Activated CD4-positive, alpha-beta T cell treated with anti-CD3 and anti-CD28 coated beads for 48 hours (primary cell): ENCODE measurements at places on chromosomes 7 and 10.

- no peak for DNase-seq
Observed at GRCh38 chr10:98433881-98434732, 12.6 kb downstream of the HPS1 start.

GRCh38 chr7:27967639-27968038 is 213.0 kb downstream of the JAZF1 start:
- DNase-seq = no peak

DNA sequence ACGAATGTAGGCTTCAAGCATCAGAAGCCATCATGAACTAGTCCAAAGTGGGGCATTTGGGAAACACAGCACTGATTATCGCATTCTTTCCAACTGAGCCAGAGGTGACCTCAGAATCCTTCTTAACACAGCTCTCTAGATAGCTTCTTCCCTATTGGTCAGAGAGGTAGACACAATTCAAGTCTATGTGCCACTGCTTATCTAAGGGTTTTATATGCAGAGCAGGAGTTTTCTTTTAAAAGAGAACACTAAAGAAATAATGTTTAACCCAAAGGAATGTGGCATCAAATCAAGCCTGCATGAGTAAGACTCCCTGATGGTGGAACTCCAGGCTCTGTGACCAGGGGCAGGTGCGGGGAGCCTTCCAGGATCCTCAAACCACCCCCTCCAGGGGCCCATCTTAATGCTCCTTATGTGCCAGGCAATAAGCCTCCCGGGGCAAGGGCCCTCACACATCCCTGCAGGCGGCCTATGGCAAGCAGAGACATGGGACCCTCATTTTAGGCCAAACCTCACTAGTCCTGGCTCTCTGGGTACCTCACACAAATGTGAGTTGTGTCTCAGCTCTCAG is 13.8 kb downstream of the HSPA12A start:
- no peak for DNase-seq

GRCh38 chr10:87691506-87692070 is 31.9 kb downstream of the PAPSS2 start:
- no peak for DNase-seq

GRCh38 chr10:33306126-33306525 is 28.3 kb downstream of the NRP1 start:
- no peak for DNase-seq

DNA sequence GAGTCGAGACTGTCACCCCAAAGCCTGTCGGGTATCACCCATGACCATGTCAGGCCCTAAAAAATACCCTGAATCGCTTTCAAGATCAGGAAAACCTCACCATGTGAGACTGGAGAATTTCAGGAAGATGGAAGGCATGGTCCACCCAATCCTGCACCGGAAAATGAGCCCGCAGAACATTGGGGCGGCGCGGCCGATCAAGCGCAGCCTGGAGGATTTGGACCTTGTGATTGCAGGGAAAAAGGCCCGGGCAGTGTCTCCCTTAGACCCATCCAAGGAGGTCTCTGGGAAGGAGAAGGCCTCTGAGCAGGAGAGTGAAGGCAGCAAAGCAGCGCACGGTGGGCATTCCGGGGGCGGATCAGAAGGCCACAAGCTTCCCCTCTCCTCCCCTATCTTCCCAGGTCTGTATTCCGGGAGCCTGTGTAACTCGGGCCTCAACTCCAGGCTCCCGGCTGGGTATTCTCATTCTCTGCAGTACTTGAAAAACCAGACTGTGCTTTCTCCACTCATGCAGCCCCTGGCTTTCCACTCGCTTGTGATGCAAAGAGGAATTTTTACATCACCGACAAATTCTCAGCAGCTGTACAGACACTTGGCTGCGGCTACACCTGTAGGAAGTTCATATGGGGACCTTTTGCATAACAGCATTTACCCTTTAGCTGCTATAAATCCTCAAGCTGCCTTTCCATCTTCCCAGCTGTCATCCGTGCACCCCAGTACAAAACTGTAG is 176.2 kb downstream of the RTKN2 start:
- DNase-seq = no peak

- no peak for DNase-seq
Observed at GRCh38 chr7:142303650-142304049, 45.8 kb upstream of the PRSS58 start.

- no peak for DNase-seq
Observed at GRCh38 chr10:97571622-97572021, 957 bp upstream of the ANKRD2 start.

- DNase-seq = no peak
Observed at GRCh38 chr10:77071001-77071511, 566.6 kb downstream of the KCNMA1 start.

DNA sequence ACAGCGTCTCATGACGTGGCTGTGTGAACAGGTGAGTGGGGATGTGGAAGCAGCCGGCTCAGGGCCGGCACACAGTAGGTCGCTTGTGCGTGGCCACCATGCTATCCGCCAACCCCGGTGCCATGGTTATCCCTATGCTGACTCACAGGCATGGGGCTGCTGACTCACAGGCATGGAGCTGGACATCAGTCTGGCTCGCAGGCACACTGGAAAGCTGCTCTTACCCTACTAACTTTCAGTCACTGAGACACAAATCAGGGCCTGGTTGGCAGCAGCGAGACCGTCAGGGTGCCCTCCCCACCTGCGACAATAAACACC is 341.9 kb downstream of the PTPRN2 start:
- DNase-seq = no peak

- no peak for DNase-seq
Observed at GRCh38 chr7:749140-749551, 22.1 kb upstream of the PRKAR1B start.

DNA sequence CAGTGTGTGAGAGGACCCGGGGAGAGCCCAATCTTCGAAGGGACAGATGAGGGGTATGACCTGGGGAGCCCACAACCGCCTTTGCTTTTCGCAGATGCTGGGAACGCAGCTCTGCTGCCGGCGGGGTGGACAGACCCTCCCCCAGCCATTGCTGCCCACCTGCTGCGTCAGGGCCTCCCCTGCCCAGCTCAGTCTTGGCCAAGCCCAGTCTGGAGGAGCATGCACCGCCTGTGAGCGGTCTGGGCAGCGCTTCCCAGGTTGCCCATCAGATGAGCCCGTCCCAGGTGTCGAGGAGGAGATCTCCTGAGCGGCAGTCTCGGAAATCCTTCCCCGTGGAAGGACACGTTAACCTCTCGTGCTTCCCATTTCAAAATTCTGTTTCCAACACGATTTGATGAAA is 17.3 kb upstream of the AP5Z1 start:
- DNase-seq = no peak

DNA sequence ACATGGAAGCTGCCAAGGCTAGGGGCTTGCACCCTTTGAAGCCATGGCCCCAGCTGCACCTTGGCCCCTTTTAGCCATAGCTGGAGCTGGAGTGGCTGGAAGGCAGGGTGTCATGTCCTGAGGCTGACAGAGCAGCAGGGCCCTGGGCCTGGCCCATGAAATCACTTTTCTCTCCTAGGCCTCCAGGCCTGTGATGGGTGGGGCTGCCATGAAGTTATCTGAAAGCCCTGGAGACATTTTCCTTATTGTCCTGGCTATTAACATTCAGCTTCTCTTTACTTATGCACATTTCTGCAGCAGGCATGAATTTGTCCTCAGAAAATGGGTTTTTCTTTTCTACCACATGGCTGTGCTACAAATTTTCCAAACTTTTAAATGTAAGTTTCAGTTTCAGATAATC is 106.9 kb upstream of the ELMO1 start:
- no peak for DNase-seq

DNA sequence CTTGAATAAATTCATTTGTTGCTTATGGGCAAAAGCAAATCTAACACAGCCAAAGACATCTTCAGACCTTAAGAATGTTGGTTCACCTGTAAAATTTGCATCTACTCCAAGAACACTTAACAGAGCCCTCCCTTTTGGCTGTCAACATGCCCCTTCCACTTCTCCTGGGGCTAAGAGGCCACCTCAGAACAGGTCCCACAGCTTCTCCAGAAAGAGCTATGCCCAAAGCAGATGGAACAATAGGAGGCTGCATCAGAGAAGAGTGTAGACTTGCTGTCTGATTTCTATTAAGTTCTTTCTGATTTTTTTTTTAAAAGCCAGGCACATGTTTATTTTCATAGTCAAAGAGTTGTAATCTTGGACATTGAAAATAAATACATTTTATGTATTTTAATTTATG is 26.1 kb upstream of the TRIL start:
- DNase-seq = no peak

GRCh38 chr10:78255796-78256638 is 222.4 kb downstream of the RPS24 start:
- DNase-seq = no peak

- DNase-seq = no peak
Observed at GRCh38 chr10:33506838-33507661, 172.6 kb upstream of the NRP1 start.

DNA sequence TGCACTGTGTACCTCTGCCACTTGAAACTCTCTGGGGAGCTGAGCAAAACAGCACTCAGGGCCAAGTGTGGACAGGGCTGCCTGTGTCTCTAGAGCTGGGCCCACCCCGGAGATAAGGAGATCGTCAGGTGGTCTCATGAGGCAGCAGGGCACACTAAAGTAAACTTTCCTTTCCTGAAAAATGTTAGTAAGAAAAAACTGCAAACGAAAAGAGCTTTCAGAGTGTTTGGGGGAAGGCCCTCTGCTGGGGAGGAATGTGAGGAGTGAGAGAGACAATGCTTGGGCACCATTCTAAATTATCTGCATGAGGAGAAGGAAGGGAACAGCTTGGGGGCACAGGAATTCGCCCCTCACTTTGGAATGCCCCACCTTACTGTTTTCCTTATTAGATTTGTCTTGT is 127.7 kb downstream of the ATXN7L1 start:
- DNase-seq = no peak

DNA sequence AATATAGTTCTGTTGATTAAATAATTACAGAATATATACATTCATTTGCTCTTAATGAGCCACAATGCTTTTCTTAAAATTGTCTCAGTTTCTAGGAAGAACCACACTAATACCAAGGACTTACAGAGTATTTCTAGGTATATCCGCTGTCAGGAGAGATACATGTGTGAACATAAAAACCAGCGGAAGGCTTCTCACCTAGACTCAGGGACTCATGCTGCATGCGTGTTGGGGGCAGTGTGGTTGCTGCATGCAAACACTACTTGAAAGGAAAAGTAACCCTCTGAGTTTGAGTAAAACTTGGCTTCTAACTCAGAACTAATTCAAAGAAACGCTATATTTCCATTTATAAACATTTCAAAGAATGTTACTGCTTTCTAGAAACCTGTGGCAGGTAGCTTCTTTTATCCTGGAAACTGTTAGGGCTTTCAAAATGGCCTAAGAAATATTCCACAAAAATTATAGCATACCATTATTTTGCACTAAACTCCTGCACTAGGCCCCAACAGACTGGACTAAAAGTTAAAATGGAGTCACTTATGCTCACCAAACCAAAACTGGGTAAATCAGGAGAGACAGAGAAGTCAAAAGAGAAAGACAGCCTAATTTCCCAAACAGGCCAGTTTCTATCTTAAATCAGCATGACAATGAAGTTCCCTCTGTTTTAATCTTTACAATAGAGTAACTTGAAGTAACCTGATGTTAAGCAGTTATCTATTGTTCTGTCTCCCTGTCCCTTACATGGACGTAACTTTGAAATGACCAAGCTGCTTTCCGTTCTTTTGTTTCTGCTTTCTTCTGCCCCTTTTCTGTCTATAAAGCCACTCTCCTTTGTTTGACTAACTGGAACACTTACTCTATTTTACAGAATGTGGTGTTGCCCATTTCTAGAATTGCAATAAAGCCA is 95.2 kb upstream of the FAM133B start:
- peak; percentile 70 for DNase-seq

- DNase-seq = no peak
Observed at GRCh38 chr10:28600056-28600455, 67.1 kb downstream of the WAC start.

- no peak for DNase-seq
Observed at GRCh38 chr10:69464801-69465401, 13.6 kb downstream of the TSPAN15 start.

DNA sequence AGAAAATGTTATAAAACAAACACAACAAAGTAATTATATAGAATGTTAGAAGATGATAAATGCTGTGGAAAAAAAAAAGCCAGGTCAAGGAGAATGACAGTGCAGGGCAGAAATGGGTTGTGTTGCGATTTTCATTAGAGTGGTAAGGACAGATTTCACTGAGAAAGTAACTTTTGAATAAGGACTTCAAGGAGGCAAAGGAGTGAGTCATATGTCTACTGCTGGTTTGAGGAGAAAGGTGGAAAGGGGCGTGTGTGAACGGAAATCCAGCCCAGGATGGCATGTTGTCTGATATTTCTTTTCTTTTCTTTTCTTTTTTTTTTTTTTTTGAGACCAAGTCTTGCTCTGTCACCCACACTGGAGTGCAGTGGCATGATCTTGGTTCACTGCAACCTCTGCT is 12.3 kb upstream of the DLD start:
- no peak for DNase-seq

DNA sequence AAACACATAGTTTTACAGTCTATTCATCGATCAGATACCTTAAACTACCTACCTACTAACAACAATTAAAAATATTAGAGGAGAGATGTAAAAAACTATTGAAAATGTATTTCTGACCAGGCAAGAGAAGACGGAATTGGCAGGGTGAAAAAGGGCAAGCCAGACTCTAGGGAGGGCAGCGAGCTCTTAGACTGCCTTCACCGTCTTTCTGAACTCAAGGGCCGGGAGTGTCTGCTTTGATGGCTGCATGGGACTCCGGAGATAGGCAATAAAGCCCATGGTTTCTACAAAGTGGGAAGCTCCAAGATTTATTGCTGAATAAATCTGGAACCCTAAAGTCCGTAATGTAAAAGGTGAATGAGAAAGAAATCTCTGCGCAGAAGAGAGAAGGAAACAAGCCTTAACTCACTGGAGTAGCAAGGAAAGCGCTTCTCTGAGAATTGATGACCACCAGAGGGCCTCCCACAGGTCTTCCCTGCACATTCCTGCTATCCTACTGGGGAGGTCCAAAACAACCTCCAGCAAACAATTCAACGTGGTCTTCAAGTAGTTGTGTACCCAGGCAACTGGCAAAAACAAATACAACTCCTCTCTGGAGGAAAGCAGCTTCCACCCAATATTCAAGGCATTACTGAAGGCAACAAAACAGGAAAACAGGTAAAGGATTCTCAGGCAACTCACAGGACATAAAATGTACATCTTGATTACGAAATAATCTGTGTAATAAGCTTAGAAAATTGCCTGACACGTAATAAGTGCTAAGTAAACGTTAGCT is 181.3 kb downstream of the SDK1 start:
- no peak for DNase-seq

DNA sequence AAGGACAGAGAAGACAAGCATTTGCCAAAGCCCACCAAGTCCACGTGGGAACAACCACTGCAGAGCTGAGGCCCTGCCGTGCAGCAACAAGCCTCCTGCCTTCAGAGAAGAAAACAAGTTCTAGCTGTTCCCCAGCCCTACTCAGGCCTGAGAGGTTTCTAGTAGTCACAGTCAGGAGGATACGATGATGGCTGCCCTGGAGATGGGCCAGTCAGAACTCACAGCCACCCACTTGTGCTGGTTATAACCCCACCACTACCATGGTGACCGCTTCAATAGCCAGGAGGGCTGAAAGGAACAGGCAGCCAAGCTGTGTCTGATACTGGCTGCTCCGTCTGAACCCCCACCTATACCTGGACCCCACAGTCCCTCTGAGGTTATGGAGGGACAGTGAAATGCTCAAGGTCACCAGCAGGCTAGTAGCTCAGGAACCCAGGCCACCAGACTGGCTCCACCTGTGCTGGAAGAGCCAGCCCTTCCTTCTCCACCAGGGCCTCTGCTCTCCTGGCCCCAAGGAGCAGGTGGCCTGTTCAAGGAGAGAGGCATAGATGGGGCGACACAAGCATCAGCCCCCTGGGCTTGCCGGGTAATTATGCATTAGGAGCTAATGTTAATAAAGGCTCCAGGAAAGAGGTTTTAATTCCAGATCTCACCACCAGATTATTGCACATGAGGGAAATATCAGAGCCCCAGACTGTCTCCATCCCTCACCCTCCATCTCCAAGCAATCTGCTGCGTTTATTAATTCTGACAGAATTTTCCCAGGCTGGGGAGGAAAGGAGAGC is 125.8 kb upstream of the PCBD1 start:
- no peak for DNase-seq
